CD4-positive, alpha-beta T cell treated with Interleukin-6 at 100 ng/mL for 8 hours (primary cell): ENCODE measurements at places on chromosomes 2 and 18.
A peak's percentile ranks its signal among the peaks of the same experiment; 100 is the strongest.

- no peak for DNase-seq
Measured at GRCh38 chr2:207956771-207957170, 68.6 kb downstream of the PLEKHM3 start.

DNA sequence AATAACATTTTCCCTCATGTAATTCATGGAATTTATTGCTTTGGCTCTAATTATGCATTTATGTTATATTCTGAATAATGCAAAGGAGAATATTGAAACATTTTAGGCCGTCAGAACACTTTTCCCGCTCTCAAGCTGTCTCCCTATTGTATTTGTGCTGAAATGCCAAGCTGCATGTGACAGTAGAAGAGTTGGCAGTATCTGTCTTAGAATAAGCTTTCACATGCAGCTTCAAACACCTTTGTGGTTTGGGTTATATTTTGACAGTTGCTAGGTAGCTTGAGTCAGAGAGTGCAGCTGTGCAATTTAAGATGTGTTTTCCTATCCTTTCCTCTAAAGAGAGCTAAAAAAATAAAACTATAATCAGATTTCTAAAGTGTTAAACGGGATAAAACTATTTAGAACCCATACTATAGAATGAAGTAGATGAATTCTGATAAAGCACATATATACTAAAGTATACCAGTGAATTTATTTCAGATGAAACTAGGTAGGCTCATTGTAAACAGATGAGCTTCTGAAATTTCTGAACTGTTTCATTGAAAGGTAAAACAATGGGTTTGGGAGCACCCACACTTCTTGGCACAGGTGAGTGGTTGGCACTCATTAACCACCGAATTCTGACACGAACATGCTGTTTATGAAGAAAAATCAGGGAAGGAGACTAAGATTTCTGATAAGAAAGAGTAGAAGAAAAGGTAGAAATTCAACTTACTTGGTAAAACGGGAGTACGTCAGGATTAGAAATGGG is 43.4 kb downstream of the PLCL1 start:
- peak; percentile 61 for DNase-seq

- no peak for DNase-seq
Measured at GRCh38 chr2:30481323-30481800, 34.3 kb downstream of the LCLAT1 start.

DNA sequence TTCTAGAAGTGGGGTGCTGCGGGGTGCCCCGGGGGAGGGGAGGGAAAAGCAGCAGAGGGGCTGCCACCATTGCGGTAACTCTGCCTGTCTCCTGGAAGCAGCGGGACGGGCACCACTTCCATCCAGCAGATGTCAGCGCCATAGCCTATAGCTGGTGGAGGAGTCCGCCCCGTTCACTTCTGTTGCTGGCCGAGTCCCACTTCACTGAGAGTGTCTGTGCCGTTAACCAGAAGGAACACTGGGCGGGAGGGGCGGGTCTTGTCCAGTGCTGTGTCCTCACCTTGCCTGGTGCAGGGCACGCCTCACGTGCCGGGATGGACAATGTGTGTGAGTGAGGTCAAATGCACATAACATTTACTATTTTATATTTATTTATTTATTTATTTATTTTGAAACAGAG is 19.3 kb upstream of the ODC1 start:
- no peak for DNase-seq

DNA sequence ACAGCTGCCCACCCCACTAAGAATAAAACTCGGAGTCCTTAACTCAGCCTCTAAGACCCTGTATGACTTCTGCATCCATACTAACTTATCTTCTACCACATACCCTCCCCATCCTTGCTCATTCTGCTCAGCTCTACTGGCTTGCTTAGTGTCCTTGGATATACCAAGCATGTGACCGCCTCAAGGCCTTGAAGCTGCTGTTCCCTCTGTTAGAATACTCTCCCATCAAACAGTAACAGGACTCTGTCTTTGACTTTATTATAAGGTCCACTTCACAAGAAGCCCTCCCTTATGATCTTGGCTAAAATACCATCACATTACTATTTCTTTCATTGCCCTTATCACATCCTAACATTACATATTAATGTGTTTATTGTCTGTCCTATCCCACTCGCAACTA is 117.3 kb downstream of the DYM start:
- DNase-seq: no peak

- DNase-seq: no peak
Measured at GRCh38 chr2:61898810-61899209, 6.7 kb upstream of the COMMD1 start.
